ENCODE measurements at places on chromosomes 5 and 9.

GRCh38 chr9:7266911-7267595 lies 509.3 kb downstream of the KDM4C start:
- no peak for DNase-seq

DNA sequence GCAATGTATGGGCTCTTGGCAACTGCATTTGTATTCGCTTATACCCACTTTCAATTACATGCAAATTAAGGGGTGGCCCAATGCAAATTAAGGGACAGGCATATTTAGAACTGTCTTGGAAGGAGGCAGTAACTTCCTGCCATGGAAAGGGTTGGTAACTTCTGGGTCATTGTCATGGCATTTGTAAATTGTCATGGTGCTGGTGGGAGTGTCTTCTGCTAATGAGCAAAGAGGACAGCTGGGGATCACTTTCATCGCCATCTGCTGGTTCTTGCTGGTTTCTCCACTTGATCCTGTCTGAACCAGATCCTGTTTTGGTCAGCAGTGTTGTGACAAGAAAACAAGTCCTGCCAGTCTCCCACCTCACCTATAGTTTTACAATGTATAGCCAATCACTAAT lies 23.3 kb upstream of the UGT3A2 start:
- DNase-seq, result no peak

DNA sequence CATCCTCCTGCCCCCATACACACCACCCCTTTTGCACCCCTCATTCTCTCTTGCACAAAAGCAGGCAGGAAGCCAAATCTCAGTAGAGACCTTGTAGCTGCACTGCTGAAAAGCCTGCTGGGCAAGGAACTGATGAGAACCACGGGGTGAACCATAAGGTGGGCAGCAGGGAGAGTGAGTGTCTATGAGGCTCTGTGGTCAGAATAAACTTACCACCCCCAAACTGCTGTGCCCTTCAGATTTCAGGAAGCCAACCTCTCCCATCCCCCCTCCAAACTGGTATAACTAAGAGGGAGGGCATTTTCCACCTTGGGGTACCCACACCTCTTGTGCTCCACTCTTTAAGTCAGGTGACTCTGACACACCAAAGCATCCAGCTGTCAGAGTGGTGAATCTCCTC lies 471.4 kb downstream of the SPOCK1 start:
- no peak for DNase-seq

GRCh38 chr5:142650881-142651280 lies 35.0 kb downstream of the FGF1 start:
- DNase-seq, result no peak

GRCh38 chr9:11577522-11577921 lies 964.7 kb upstream of the PTPRD start:
- no peak for DNase-seq

- DNase-seq, result no peak
These were observed 27.8 kb downstream of the FGF18 start for GRCh38 chr5:171447226-171447625.

GRCh38 chr5:77758141-77758938 lies 17.8 kb downstream of the TBCA start:
- no peak for DNase-seq

DNA sequence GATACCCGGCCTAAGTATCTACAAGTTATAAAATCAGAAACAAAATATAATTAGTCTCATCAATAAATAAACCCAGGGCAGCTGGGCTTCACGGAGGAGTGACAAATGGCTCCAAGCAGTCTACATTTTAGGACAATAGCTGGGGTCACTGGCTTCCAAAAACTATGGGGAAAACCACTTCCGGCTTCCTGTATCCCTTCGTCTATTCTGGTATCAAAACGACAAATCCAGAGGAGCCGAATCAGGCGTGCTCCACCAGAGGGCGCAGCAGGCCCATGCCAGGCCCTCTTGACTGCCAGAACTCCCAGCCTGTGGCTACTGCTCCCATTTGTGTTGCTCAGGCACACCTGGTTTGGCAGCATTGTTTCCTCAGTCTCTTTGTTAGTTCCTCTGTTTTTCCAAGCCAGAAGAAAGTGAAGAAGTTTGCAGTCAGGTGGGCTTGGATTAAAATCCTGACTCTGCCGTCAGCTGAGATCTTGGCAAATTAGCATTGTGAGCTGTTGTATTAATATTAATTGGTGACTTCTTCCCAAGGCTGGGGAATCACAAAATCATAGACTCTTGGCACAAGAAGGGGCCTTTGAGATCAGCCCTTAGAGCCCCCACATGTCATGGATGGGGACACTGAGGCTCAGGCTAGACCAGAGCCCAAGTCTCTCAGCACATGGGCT lies 11.6 kb upstream of the RAB14 start:
- peak; percentile 70 for DNase-seq

GRCh38 chr5:40736103-40736875 lies 19.5 kb downstream of the TTC33 start:
- DNase-seq, result no peak

- no peak for DNase-seq
These were observed 162.7 kb upstream of the NFIL3 start for GRCh38 chr9:91586282-91586681.

DNA sequence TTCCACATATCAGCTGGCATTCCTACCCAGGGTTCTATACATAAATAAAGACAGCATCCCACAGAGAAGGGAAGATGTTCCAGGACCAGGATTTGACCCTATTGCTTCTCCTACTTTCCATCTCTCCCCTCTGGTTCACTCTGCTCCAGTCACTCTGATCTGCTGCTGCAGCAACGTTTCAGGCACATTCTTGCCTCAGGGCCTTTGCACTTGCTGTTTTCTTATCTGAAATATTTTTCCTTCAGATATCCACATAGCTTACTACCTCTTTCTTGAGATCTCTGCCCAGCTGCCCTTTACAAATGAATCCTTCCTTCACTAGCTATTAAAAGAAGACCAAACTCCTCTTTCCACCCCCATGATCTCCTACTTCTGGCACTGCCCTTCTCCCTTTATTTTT lies 204.5 kb downstream of the SPOCK1 start:
- no peak for DNase-seq

- DNase-seq, result no peak
These were observed 4.0 kb downstream of the PTGES2 start for GRCh38 chr9:128123451-128124080.

DNA sequence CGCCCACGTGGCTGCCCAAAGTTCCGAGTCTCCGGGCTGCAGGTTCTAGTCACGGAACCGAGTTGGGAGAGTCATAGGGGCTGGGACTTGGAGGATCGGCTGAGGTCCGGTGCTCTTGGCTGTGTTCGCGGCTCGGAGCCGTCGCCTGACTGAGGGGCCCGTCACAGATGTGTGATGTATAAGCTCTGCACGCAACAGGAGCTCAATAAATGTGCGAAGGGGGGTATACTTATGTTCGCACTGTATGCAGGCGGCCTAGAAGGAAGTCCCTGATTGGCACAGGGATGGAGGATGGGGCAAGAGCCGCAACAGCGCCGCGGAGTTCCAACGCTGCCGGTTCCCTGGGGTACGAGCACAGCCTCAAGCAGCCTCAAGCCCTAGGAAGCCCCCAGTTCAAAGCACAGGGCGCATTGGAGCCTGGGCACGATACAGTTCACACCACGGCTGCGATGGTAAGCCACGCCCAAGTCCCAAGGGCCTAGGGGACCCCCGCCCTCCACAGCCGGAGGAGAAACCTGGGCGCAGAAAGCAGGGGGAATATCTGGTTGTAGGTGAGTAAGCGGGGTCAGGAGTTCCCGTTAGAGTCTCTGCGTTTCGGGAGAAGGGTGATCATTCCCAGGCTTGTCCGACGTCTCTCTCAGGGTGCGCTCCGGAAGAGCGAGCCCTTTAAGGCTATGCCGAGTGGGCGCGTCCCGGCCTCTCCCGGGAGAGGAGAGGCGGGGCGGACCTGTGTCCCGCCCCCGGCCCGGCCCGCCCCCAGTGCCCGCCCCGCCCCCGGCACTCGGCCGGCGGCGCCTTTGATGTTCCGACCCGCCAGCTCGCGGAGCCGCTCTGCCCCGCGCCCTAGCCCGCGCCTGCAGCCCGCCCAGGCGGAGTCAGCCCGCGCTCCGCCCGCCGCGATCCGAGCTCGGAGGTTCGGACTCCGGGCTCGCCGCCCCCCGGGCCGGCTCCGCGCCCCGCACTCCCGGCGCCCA lies at the start of gene TCF7:
Gene TCF7, plus strand, starts transcription at position 780 of the 974 bp plus-strand sequence. CDS start 226 bp downstream, outside the sequence.
- peak; percentile 73 for DNase-seq

- DNase-seq, result peak; percentile 60
These were observed at the start of gene ASS1 for GRCh38 chr9:130444565-130445221. TSS of gene ASS1 (plus strand) at chr9:130444961. CDS start at chr9:130452229, 7,268 bp downstream.

DNA sequence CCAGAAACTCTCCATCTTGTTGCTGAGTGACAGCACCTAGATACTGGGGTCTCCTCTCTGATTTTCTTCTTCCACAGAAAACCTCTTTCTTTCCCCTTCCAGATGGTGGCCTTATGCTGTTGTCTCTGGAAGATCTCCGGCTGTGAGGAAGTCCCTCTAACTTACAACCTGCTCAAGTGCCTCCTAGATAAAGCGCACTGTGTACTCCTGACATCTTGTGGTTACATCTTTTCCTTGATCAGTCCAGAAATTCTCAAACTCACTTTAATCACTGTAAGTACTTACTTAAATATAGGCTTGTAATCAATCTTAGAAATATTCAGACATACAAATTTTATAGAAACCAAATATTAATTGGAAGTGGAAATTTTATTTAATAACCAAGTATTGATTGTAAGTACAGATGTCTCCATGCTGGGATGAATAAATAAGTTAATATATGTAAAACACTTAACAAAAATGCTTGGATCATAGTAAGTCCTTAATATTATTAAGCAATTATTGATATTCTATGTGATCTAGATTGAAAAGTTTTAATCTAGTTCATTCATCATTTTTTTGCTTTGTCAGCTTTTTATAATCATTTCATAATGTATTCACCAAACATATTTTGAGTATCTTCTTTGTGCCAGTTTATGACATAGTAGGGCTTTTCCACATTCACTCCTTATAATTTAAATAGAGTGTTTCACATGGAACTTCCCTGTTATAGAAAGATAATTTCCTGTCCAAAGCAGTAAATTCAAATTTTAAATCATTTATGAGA lies 1381.4 kb upstream of the CDH6 start:
- DNase-seq, result no peak

GRCh38 chr5:36529142-36529541 lies 77.3 kb upstream of the SLC1A3 start:
- no peak for DNase-seq

DNA sequence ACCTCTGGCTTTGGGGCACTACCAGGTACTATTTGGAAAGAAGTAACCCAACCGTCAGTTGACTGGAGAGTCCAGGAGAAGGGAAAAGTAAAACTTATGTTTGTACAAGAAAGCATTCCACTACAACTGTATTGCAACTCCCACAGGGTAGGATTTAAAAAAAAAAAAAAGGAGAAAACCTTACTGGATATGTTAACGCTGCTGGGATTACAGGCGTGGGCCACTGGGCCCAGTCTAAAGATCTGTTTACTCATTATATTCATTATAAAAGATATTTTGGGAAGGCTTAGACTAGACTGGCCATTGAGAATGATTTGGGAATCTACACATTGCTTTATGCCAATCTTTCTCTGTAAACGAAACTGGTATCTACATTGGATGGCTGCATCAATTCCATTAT lies 86.6 kb downstream of the USP20 start:
- DNase-seq, result no peak

DNA sequence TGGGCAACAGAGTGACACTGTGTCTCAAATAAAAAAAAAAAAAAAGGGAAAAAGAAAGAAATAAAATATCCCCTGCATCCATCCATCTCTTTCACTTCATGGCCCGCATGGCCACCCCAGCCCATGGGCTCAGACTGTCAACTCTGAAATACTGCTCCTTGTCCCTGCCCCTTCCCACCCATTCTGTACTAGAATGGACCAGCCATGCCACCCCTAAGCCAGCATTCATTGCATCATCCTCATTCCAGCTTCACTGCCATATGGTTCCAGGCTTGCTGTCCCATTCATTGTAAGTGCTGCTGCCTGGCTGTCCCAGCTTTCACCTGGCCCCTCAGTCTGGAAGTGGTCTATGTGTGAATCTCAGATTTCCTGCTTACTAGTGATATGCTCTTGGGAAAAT lies 46.2 kb downstream of the SPRY4 start:
- no peak for DNase-seq

- no peak for DNase-seq
These were observed 1.3 kb downstream of the RASA1 start for GRCh38 chr5:87268970-87269377.

GRCh38 chr5:126716861-126717260 lies 60.1 kb upstream of the LMNB1 start:
- DNase-seq, result no peak

DNA sequence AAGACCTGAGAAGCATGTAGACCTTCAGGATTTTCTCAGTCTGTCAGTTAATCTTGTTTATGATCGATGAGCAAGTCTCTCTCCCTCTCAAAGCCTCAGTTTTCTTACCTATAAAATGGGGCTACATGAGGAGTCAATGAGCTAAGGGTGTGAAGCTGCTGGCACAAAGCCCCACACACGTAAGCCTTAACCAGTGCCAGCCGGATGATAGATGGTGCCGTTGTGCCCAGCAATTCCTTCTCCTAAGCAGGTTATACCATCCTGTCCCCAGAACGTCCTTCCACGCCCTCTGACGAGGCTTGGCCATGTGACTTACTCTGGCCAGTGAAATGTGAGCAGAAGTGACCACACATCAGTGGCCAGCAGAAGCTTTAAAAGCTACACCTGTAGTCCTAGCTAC lies 179.0 kb downstream of the C9orf50 start:
- no peak for DNase-seq

- DNase-seq, result no peak
These were observed 50.0 kb upstream of the GOLPH3 start for GRCh38 chr5:32223972-32224609.

- DNase-seq, result no peak
These were observed 92.5 kb downstream of the TLE1 start for GRCh38 chr9:81596679-81597418.

- DNase-seq, result peak; percentile 29
These were observed 134.4 kb downstream of the ERCC6L2 start for GRCh38 chr9:96009690-96010472.

- no peak for DNase-seq
These were observed 379.5 kb downstream of the CDH18 start for GRCh38 chr5:19608444-19609002.

GRCh38 chr5:95102080-95102479 lies 182.8 kb downstream of the MCTP1 start:
- no peak for DNase-seq

DNA sequence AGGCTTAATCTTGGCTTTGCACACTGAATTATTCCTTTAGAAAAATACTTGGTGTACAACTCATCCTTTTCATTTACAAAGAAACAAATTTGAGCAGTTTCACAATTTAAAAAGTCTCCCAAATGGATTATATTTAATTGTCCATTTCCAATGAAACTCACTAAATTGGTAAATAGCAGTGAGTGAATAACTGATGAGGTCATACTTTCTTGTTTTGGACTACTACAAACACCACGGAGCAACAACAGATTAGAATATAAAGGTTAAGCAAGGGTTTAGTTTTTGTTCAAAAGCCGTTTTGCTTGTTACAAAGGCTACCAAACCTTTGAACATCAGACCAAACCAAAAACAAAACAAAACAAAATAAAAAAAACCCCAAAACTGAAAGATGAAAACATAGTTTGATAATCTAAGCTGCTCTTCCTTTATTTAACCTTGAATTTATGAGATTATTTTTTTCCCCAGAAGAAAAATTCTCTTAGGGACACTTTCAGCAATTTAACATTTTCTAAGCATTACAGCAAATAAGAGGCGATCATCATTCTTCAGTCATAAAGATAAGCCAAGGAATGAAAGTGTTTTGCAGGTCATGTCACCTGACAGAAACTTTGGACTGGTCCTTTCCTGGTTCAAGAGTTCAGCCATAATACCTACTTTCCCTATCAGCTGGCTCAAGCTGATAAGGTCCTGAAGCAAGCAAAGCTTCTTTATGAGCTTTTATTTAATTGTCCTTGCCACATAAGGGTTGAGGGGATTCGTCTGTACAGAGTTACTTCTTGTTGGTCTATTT lies 99.7 kb upstream of the CDKN2B start:
- DNase-seq, result no peak

- no peak for DNase-seq
These were observed 35.1 kb downstream of the SLIT3 start for GRCh38 chr5:169265888-169266287.
